ENCODE measurements at places on chromosomes 4 and X.

- DNase-seq = no peak
Observed at GRCh38 chr4:121642292-121642691, 54.5 kb downstream of the ANXA5 start.

DNA sequence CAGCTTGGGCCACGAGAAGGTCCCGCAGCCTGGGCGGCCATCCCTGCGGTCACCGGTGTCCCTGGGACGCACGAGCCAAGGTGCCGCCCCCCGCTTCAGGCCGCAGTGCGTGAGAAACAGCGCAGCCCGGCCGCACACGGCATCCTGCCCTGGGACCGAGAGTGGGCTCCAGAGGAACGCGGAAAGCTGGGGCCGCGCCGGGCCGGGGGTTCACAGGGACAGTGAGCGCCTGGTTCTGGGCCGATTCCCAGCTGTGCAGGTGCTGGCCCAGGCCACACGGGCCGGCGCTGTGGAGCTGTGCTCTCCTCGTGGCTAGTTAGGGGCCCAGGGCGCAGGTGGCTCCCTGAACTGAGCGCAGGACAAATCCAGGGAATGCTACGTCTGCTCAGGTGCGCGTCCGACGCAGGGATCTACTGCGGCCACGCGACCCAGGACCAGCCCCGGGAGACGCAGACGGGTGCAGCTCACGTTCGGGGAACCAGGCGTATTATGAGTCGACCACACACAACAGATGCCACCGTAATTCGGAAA, 25.8 kb upstream of the GTPBP6 start:
- no peak for DNase-seq

DNA sequence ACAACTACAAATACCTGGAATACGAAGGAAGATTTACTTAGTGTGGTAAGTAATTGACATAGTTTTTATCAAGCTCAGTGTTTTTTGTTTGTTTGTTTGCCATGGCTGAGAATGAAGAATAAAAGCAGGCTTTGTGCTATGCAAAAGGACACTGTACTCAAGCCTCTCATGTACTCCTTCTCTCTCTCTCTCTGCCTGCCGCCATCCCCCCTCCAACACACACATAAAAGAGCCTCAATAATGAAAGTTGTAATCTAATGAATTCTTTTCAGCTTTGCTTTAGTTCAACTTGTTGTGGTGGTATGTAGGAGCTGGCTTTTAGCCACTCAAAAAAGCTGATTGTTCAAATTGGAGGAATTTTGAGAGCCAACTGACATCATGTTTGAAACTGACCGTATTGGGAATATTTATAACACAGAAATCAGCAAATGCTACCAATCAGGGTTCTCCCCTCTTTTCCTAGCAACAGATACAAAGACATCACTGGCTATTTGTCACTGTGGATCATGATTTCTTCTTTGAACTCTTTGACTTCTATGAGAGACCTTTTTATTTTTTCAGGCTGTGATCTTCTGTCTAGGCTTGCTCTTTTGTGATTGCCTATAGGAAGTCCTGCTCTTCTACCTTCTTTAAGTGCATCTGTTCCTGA, 1148.8 kb downstream of the RAPGEF2 start:
- no peak for DNase-seq

- DNase-seq = no peak
Observed at GRCh38 chr4:786861-787300, 39.0 kb downstream of the CPLX1 start.

DNA sequence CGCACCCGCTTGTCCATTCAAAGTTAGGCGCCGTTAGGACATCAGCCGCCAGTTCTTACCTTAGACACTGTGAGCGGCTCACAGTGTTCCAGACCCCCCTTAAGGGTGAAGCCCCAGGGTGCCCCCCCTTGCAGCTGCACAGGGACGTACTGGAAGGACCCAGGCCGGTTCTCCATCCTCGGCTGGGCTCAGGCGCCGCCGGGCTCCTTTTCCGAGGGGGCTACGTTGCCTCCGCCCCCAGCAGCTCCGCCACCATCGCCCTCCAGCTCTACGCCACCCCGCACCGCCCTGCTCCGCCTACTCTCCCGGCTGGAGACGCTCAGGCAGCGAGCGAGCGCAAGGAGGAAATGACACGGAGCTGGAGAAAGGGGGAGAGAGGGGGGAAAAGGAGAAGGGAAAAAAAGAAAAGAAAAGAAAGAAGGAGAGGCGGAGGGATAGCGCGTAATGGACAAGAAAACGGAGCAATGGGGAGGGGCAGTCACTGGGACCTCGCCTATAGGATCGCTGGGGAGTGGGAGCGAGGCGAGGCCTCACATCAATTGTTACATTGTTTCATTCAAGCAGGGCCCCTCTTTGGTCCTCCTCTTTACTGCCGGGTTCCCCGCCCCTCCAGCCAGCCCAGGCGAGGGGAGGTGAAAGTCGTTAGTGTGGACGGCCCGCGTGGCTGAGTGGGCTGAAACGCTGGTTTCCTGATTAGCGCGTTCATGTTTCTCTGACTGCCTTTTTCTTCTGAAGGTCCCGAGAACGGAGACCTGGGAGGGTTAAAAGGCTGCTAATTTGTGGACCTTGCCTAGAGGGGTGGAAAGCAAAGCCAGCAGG, at the start of gene SHROOM4:
Gene SHROOM4 (minus strand): TSS at position 352 of the 819 bp plus-strand sequence. CDS start 176 bp downstream, at position 176.
- DNase-seq = no peak

- no peak for DNase-seq
Observed at GRCh38 chrX:37332987-37333658, 16.0 kb upstream of the PRRG1 start.

- DNase-seq = no peak
Observed at GRCh38 chr4:21801661-21802385, 146.7 kb downstream of the KCNIP4 start.

GRCh38 chr4:14816623-14817261, 185.5 kb upstream of the CPEB2 start:
- DNase-seq = no peak

DNA sequence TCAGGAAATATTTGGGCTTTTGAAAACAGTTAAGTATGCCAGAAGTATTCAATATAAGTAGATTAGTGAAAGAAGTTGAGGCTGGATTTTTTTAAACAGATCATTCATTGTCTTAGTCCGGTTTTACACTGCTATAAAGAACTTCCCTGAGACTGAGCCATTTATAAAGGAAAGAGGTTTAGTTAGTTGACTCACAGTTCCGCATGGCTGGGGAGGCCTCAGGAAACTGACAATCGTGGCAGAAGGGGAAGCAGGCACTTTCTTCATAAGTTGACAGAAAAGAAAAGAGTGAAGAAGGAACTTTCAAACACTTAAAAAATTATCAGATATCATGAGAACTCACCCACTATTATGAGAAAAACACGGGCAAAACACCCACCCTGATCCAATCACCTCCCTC, 31.1 kb upstream of the CYLC1 start:
- DNase-seq = no peak

DNA sequence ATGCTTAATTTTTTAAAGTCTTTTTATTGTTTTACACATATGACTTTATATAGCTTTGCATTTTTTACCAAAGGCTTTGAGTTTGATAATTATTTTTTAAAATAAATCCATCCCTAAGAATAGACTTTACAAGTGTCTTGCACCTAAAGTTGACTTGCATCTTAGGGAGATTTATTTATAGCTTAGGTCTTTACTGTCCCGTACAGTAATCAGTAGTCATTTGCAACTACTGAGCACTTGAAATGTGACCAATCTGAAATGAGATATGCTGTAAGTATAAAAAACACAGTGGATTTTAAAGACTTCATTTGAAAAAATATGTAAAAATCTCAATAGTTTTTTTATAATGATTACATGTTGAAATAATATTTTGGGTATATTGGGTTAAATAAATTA, 19.2 kb downstream of the TBC1D1 start:
- no peak for DNase-seq

DNA sequence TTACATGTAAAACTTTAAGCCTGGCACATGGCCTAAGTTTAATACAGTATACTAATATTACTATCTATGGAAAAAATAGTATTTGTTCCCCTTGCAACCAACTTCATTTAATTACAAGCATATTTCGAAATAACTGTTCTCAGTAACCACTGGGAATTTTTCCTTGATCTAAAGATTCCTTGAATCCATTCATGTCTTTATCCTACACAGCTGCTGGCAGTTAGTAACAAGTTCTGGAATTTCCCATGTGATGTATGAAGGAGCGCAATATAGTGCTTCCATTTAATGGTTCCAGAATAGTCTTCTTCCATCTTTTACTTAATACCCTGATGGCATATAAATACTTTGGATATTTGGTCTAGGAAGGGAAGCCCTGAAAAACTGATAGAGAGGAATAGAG, 136.5 kb downstream of the AASDH start:
- no peak for DNase-seq

DNA sequence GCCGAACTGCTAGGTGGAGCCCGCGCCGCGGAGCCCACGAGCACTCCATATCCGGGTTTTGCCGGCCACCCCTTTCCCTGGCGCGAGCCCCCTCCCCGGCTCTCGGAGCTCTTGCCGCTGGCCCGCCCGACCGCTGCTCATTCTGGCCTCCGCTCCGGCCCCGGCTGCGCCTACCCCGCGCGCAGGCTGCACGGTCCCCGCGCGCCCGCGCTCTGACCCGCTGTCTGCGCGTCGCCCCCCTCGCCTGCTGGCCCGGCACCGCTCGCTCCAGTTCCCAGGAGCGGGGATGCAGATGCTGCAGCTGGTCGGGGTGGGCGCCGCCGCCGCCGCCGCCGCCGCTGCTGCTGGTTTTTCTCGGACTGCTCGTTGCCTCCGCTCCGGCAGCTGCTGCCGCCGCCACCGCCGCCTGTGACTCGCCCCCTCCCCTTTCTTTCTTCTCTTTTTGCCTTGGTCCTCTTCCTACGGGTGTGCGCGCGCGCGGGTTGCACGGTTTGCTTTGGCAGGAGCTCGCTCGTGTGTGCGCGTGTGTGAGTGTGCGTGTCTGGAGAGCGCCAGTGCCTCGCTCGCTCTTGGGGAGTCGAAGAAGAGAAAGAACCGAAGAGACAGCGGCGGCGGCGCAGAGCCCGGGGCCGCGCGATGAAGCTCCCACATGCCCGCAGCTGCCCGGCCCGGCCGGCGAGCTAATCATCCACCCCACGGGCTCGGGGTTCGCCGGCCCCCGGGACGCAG, at the start of gene ADGRL3:
Gene ADGRL3 (plus strand): TSS at position 140 of the 729 bp plus-strand sequence.
- DNase-seq = no peak

GRCh38 chr4:96035727-96036126, 195.8 kb downstream of the PDHA2 start:
- no peak for DNase-seq

DNA sequence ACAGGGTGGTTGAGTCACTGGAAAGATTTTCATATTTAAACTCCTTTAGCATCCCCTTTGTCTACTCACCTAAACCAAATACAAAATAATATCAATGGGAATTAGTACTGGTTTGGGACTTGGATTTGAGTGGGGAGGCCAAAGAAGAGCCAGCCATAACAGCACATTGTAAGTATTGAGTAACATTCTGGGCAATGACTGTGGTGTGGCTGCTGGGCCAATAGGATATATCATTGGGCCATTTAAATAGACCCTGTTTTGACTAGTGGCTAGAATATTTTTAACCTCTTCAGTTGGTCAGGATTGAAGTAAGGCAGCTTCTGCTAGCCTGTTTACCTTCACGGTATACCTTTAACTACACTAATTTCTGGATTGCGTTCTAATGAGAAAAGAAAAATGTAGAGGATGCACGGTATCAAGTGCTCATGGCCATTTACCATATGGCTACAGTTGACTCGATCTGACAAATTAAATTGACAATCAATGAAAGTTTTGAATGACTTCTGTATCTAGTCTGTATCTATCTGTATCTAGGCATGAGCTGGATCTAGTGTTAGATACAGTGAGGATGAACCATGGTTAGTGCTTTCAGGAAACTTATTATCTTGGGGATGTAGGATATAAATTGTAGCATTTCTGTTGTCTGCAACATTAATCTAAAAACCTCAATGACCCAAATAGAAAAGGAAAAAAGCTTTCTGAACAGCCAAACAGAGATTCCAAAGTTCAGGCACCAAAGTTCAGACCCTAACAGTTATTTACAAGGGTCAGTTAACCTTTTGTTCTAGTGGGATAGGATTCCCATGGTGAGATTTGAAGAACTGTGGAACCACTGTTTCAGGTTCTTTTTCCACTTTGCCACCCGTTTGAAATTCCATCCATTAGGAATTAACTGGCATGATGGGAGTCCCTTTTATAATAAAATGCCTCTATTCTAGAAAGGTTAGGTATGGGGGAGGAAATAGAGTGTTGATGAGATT, 6.8 kb upstream of the ALB start:
- DNase-seq = no peak

- no peak for DNase-seq
Observed at GRCh38 chr4:3075652-3075981, 1.1 kb downstream of the HTT start.

- no peak for DNase-seq
Observed at GRCh38 chr4:88045021-88045420, 37.6 kb downstream of the PKD2 start.

DNA sequence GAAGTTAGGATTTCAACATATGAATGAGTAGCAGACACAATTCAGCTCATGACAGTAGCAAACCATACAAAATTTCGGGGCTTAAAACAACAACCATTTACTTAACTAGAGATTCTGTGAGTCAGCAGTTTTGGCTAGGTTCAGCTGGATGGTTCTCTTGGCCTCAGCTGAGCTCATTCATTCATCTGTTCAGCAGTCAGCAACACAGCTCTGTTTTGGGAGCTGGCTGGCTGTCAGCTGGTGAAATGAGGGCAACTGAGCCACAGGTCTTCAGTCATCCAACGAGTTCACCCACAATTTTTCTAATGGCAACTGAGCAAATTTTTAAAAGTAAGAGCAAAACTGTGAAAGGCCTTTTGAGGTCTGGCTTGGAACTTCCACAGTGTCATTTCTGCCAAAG, 2005.1 kb upstream of the AGA start:
- no peak for DNase-seq

DNA sequence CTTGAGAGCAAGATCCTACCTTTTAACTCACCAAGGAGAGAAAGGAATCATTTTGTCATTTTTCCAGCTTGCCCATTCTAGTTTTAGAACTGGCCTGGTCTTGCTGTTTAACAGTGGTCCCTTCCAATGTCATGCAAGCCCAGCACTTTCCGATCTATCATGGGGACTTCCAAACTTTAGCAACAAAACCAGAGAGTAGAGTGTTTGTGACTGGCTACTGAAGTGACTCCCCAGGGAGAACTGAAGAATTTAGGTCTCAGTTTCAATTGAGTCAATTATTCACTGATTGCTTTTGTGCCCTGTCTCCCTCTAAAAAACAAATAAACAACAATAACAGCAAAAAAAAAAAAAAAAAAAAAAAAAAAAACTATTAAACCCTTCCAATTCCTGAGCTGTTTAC, 108.3 kb downstream of the LHFPL1 start:
- no peak for DNase-seq

DNA sequence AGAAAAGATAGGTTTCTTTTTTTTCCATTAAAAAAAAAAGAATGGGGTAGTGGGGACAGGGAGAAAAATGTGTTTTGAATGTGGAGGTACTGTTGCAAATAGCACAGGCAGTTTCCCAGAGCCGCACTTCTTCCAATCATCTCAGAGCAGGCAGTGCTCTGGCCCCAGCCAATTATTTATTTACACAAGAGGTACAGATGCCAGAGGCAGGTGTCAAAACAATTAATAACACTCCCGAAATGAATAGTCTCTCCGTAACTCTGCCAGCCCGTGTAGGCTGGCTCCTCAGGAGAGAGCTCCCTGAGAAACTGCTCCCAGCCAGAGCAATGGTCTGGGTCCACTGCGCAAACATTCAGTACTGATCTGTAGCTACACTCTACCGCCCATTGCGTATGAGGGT, 130.8 kb upstream of the IL1RAPL2 start:
- no peak for DNase-seq

GRCh38 chr4:80091184-80091583, 18.2 kb upstream of the ANTXR2 start:
- DNase-seq = no peak

GRCh38 chrX:109600237-109600651, 24.7 kb downstream of the KCNE5 start:
- DNase-seq = no peak

GRCh38 chr4:161581262-161582230, 582.3 kb downstream of the FSTL5 start:
- no peak for DNase-seq
